ENCODE measurements at places on chromosomes 7 and 10.

GRCh38 chr7:148385009-148385682 lies 205.4 kb upstream of the C7orf33 start:
- DNase-seq: no peak

GRCh38 chr10:94363251-94363565 lies 469 bp upstream of the NOC3L start:
- no peak for DNase-seq

DNA sequence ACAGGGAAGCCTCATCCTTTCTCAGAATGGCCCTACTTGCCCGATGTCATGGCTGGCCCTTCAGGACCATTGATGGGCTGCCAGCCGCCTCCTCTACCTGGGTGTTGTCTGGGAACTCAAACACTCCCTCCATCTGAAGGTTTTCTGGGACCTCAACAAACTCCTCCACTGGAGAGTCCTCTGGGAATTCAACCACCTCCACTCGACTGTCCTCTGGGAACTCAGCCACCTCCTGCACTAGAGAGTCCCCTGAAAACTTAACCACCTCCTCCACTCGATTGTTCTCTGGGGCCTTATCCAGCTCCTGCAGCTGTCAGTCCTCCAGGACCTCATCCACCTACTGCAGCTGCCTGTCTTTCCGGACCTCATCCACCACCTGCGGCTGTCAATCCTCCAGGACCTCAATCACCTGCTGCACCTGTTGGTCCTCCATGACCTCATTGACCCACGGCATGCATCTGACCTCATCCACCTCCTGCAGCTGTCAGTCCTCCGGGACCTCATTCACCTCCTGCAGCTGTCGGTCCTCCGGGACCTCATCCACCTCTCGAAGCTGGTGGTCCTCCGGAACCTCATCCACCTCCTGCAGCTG lies 37.1 kb downstream of the MAT1A start:
- no peak for DNase-seq

DNA sequence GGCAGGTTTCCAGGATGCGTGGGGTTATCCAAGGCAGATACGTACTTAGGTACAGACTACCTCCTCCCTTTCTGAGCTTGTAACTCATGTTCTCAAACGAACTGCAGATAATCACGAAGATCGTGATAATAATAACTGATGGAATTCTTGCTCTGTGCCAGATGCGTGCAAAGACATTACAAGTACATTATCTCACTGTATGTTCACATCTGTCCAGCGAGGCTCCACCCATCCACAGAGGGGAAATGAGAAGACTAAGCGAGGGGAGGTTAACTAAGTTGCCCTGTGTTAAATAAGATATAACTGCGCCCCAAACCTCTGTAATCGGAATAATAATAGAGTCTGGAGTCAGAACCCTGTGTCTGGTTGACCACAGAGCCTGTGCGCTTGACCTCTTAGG lies 1.9 kb downstream of the GALNT17 start:
- DNase-seq: no peak

DNA sequence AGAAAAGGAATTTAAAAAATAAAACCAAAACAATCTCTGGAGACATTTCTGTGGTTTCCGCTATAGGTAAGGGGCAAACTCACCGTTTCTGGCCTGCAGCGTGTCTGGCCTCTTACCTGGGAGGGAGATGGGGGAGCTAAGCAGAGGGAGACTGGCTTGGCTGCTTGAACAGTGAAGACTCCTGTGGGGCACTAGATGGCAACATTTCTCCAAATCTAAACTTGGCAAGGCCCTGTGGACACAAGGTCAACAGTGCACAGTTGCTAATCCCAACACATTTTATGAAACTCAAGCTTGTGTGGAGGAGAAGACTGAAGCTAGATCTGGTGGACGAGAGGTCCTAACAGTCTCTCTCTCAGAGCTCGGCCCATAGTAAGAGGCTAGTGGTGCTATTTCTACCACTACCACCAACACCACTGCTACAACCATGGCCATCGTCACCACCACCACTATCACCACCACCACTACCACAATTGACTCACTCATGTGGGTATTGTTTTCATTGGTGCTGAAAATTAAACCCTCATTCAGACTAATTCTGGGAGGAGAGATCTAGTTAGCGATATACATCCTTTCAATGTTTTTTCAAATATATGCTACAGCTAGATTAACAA lies 28.4 kb upstream of the CDHR3 start:
- no peak for DNase-seq

DNA sequence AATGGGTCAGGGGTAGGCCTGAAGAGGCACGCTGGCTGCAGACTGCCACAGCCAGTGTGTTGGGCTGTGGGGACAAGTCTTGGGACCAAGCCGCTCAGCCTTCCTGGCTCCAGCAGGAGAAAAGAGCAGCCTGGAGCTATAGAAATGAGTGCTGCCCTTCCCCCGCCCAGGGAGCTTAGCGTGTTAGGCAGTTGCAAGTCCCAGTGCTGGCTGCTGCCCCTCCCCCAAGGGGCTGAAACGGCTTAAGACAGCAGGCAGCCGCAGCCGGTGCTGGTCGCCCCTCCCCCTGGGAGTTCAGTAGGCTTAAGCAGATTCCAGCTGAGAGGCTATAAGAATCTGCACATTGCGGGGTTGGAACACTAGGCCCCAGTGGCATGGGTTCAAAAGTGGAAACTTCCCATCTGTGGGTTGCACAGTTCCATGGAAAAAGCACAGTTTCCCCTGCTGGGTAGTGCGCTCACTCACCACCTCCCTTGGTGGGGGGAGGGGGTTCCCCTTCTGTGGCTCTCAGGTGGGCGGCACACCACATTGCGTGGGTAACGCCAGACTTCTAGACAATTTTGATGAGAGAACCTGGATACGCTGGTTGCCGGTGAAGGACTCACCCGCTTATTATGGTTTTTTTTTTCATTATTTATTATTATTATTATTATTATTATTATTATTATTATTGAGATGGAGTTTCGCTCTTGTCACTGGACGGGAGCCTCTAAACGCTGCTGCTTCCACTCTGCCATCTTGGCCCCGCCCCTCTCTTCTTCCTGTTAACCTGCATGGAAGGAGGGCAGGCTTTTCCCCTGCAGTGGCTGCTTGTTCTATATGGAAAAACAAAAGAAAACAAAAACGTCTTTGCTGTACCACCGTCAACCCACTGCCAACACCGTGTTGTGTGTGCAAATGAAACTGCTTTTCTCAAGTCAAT lies 151.1 kb downstream of the CXCL12 start:
- DNase-seq: peak; percentile 31

DNA sequence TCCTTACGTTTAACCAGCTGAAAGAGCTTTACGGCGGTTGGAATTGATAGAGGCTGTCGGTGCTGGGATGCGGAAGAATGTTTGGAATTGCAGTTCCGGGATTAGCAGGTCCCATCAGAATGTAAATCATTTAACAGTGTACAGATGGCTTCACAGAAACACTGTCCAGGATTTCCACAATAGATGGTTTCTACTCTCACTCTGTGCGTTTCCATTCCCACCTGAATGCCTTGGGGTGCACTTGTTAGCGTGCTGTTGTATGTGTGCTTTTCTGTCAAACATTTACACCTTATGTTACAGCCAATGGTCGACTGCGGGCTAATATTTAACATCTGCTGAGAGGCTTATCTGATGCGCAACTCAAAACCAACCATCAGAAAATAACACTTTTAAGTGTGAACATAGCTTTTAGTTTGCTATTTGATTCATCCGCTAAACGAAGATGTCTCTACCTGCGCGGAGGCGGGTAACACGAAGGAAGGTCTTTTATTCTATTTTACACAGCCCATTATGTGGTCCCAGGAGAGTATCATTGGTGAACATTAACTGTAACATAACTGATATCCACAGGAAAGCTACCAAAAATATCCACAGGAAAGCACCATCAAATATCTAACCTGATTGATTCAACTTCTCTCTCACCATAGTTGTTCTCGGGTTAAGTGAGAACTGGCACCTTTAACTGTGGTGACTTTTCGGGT lies 179.0 kb downstream of the PRPF18 start:
- DNase-seq: no peak

- no peak for DNase-seq
These were observed 15.3 kb downstream of the MKLN1 start for GRCh38 chr7:131342864-131343442.

GRCh38 chr7:94980418-94981142 lies 73.2 kb downstream of the PPP1R9A start:
- DNase-seq: no peak

DNA sequence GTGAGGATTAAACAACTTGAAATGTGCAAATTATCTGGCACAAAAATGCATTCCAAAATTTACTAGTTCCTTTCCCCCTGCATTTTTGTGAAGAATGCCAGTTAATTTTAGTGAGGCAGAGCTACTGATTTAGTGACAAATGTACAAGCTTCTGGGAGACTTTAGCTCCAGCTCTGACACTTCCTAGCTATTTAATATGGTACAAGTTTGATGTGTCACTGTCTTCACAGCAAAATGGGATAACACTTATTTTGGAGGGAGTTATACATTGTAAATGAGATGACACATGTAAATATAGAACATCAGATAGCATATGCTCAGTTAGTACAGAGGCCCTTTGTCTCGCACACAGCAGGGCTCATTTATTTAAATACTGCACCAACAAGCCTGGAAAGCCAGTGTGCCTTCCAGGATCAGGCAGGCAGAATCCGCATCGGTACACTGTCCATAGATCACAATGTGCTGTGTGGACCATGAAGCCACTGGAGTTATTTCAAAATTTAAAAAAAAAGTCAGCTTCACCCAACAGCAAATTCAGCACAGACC lies 48.7 kb downstream of the ELMO1 start:
- no peak for DNase-seq

DNA sequence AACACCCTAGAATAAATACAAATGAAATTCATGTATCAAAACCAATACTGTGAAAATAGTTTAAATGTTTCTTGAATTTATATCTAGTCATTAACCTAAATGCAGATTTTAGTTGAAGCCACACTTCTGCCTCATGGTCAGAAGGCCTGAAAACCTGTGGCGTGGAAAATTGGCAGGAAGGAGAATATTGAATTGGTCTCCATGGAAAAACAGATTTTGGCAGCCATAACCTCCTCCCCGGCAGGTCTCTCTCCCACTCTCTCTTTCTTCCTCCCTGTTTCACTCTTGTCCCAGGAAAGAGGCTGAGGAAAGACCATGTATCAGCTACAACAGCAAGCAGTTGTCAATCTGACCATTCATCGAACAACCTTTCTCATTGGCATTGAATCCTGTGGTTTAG lies 160.6 kb upstream of the YAE1 start:
- no peak for DNase-seq

DNA sequence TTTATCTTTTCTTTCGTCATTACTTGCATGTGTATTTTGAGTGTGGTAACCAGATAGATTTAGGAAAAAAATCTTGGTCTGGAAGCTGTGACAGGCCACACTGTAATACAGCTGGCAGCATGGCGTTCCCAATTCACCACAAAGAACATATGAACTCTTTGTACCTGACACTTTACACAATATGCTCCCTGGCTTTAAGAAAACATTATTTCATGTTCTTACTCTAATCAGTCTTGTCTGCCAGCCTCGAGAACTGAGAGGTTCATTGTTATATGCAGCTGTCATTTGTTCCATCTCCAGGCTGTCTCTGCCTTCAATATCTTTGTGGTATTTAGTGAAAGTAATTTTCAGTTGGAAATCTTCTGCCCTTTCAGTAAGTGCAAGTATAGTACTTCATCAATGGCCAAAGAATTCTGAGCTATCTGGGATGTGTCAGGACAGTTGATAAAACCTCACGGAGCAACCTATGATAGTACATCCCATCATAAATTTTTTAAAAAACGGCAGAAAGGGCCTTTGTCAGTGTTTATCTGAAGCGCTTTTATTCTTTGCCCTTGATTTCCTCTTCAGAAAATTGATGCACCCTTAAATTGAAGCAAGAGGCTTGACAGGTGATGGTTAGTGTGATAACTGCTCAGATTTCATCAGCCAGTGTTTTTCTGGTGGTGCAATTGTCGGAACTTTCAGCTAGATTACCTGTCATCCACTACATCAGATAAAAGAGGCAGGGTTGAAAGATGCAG lies 146.3 kb upstream of the SP8 start:
- DNase-seq: no peak

DNA sequence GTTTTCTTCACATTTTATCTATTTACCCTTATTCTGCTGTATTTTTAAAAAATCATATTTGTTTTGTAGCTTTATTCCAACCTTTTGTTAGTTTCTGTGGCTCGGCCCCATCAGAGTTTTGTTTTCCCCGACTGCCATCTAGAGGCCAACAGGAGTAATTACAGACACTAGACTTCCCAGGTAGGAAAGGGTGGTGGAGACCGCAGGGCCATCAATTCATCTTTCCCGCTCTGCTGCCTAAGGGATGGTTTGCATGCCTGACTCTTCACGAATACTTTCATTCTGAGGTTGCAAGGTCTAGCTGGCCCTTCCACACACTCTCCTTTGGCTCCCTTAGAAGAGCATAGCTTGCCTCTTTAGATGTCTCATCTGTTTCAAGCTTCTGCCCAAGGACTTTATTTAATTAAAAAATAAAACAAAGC lies 38.3 kb downstream of the LYZL2 start:
- DNase-seq: no peak

DNA sequence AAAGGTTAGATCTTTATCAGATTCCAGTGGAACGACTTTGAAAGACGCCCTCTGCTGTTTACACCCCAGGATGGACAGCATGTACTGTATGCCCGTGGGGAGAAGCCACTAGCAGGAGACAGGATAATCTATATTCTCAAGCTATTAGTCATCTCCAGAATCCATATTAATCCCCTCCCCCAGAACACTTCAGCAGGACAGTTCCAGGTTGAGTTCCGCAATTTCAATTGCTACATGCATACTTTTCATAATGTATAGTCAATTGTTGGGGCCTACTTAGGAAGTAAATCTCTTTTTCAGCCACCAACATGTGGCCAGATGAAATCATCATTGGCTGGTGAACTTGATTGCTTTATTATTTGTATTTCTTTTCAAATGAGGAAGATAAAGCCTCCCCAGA lies 313.1 kb upstream of the SMIM30 start:
- no peak for DNase-seq

DNA sequence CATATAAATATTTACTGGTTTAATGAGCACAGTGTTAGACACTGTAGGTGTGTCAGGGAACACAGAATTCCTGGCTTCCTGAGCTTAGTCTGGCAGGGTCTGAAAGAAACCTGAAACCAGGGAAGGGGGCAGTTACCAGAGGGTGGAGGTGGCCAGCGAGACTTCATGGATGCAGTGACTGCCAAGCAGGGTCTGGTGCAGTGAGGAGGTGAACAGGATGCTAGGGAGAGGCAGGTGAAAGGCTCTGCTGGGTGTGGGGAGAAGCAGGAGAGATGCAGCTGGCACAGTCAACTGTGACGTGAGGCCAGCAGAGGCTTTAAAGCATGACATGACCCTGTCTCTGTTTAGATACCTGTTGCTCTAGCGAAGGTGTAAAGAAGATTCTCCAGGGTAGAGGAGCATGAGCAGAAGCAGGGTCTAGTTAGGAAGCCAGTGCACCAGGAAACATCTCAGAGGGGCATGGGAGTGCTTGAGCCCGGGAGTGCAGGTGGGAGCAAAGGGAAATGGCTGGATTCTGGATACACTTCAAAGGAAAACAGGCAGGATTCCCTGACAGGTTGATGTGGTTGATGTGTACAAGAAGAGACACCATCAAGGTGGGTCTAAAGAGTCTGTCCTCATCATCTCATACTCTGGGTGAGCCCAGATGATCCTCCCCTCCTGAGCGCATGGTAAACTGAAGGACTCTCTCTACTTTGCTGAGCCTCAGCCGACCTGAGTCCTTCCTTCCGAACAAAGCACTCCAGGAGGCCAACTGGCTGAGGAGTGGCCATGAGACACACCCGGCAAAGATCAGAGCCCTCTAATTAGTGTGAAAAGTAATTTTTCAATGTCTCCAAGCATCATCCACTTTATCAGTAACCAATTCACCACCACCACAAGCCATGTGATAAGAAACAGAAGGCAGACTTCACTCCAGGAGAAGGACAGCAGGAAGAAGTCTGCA lies 186.8 kb downstream of the COBL start:
- no peak for DNase-seq

- no peak for DNase-seq
These were observed 48.5 kb downstream of the LRRC18 start for GRCh38 chr10:48890888-48891850.
